ENCODE measurements at places on chromosomes 11 and 22.

DNA sequence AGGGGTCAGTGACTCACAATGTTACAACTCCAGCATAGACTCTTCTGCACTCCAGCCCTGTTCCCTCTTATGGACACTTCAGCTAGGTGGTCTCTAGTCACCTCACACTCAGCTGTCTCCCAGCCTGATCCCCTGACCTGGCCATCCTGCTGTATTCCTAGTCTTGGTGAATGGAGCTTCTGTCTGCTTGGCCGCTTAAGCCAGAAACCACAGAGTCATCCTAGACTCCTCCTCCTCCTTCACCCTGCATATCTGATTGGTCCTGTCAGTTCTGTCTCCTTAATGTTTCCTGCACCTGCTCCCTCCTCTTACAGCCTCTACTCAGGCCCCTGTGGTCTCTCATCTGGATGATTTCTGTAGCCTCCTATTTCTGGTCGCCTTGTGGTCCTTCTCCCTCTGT is 144.9 kb downstream of the HIPK3 start:
- no peak overlapping the region for H3K27ac ChIP-seq
- H3K4me3 ChIP-seq: no peak overlapping the region
- no peak for DNase-seq
- H3K36me3 ChIP-seq: no peaks in the 10 kb centered on the region

DNA sequence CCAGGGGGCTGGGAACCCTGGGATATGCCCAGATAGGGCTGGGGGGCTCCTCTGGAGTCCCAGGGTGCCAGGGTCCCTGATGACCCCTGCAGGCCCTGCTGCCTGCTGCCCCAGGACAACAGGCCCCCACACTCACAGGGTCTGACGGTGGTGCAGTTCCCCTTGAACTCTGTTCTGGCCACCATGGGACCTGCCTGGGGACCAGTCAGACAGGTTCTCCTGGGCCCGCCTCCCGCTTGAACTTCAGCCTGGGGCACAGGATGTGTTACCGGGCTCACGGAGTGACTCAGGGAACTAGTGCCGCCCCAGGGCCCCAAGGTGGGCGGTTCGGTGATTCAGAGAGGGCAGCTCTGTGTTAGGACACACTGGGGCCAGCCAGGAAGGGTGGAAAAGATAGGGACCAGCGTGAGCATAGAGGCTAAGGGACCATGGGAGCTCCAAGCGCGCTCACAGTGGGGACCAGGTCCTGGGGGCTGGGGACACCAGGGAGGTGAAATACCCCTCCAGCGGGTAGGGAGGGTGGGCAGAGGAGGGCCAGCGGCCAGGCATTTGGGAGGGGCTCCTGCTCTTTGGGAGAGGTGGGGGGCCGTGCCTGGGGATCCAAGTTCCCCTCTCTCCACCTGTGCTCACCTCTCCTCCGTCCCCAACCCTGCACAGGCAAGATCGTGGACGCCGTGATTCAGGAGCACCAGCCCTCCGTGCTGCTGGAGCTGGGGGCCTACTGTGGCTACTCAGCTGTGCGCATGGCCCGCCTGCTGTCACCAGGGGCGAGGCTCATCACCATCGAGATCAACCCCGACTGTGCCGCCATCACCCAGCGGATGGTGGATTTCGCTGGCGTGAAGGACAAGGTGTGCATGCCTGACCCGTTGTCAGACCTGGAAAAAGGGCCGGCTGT is 21.5 kb upstream of the TXNRD2 start:
- H3K27me3 ChIP-seq: no peaks in the 10 kb centered on the region
- no peak for DNase-seq
- H3K4me1 ChIP-seq: peaks cover 2% of the 10 kb centered on the region

DNA sequence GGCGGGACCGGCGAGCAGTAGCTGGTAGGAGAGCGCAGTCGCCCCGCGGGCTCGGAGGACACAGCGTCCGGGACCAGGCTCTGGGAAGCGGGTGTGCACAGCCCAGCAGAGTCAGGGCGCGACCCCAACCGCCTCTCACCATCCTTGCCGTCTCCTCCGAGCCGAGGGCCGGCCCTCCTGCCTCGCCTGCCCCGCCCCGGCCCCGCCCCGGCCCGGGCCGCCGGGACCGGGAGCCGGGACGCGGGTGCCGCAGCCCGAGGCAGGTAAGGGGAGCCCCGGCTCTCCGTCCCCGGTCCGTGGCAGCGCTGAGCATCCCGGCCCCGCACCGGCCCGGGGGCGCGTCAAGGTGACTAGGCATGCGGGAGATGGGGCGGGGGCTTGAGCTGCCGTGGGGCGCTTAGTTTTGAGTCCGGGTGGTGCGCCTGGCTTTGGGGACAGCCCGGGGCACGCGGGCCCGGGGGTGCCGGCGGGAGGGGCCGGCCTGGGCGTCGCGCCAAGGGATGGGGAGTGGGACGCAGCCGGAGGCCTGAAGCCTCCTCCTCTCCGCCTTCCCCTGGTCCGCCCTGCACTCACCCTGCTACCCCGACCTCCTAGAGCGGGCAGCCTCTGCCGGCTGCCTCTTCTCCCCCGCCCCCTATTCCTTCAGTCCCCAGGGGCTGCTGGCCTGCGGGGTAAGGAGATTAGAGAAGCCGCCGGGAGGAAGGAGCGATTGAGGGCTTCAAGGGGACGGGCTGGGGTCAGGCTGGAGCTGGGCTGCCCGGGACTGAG is at the start of gene ABCG4:
ABCG4 (plus strand) TSS at position 35 of the 768 bp plus-strand sequence. CDS start 914 bp downstream, outside the sequence.
- no peak within 1 kb of the TSS for H3K27ac ChIP-seq
- no peaks in the 10 kb centered on the region for H3K36me3 ChIP-seq
- peaks cover 4% of the 10 kb centered on the region for H3K4me1 ChIP-seq
- H3K27me3 ChIP-seq: peaks cover 67% of the 10 kb centered on the region
- peak; percentile 81 for DNase-seq

DNA sequence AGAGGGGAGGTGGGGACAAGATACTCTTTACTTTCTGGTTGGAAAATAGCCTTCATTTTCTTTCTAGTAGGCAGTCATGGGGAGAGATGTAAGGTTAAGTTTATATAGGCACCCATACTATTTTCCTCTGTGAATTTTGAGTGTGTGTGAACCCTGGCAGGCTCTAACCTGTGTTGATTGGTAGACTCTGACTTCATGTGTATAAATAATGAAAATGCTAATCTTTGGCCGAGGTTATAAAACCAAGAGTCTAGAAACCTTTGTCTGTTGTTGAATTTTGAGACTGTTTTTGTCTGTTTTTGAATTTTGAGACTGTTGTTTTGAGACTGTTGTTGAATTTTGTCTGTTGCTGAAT is 14.0 kb downstream of the TRIM44 start:
- no peak for DNase-seq
- H3K4me1 ChIP-seq: peaks cover 16% of the 10 kb centered on the region
- H3K36me3 ChIP-seq: peaks cover 9% of the 10 kb centered on the region
- no peak overlapping the region for H3K4me3 ChIP-seq
- H3K27ac ChIP-seq: no peak overlapping the region

DNA sequence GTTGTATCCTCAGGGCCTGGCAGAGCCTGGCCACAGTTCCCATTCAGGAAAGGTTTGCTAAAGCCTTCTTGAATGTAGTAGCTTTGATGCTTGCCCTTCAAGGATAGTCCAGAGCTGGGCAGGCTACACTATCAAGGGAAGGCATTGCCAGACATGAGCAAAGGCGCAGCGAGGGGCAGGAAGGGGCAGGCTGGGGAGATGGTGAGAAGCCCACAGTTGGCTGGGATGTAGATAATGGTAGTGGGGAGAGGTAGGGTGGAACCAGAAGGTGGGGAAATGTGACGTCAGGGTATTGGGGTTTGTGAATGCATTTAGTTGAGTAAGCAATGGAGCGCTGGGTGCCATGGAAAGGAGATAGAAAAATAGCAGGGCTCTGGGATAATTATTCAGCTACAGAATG is 28.6 kb downstream of the LRRC32 start:
- peak overlapping the region; percentile 69 for H3K27ac ChIP-seq
- peaks cover 2% of the 10 kb centered on the region for H3K36me3 ChIP-seq
- DNase-seq: no peak
- peaks cover 39% of the 10 kb centered on the region for H3K27me3 ChIP-seq

- peaks cover 80% of the 10 kb centered on the region for H3K36me3 ChIP-seq
- H3K4me3 ChIP-seq: peak overlapping the region; percentile 84
- H3K27ac ChIP-seq: peak overlapping the region; percentile 94
- H3K27me3 ChIP-seq: no peaks in the 10 kb centered on the region
Measured at GRCh38 chr11:60984149-60984548, 12.7 kb downstream of the CD6 start.

DNA sequence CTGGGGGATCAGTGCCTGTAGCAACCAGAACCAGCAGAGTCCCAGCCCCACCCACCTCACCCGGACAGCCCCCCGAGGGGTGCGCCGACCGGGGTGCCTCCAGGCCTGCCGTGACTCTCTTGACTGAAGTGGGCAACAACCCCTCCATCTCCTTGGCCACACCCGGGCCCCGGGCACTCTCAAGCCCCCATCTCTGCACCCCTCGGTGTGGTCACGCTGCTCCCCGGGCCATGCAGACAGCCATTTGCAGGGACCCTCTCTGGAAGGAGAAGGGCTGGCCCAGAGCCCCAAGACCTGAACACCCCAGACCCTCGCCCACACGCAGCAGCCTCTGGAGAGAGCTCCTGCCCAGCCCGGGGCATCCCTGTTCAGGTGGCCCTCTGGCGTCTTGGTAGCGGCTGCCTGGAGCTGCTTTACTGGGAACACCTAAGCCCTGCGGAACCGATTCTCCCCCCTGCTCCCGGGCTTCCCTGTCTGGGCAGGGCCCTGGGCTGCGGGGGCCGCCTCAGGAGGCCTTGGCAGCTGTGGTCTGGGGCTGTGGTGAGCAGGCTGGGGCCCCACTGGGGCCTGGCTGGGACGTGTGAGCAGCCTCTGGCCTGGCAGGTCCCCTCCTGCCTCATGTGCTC is 84.9 kb downstream of the WNT7B start:
- no peaks in the 10 kb centered on the region for H3K4me1 ChIP-seq
- H3K27me3 ChIP-seq: peaks cover 3% of the 10 kb centered on the region
- no peak for DNase-seq
- no peak overlapping the region for H3K4me3 ChIP-seq
- no peaks in the 10 kb centered on the region for H3K36me3 ChIP-seq
- H3K27ac ChIP-seq: no peak overlapping the region

DNA sequence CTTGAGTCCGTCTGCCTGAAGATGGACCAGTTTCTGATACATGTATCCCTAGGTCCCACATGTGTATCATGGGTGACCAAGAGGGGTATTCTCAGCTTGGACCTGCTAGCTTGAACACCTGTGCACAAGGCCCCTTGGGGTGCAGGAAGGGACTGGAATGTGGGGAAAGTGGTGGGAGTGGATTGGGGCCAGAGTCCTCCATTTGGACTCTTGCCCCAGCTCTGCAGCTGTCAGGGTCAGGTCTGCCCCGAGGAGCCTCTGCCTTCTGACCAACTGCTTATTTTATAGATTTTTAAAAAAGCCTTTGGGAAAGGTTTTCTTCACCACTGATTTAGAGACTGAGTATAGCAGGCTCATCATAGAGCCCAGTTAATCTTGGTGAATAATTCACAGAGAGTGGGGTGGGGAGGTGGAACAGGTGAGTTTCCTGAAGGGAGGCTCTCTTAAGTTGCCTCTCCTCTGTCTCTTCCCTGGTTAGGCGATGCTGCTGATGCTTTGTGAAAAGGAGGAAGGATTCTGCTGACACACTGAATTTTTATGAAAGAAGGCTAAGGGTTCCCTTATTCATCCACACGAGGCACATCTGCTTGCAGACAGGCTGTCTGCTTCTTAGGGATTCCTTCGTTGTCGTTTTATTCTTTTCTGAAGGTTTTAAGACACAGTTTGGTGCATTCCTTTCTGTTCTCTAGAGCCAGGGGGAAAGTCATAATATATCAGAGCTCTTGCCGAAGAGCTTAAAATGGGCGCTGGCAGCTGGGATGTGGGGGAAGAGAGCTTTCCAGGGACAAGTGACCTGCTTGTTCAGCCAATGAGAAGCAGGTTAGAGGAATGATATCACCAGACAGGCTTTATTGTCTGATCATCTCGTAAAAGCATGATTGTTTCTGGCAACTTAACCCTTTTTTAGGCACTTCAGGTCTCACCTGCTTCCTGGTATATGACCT is 19.9 kb downstream of the TRIM44 start:
- H3K4me3 ChIP-seq: no peak overlapping the region
- no peak overlapping the region for H3K27ac ChIP-seq
- peaks cover 14% of the 10 kb centered on the region for H3K4me1 ChIP-seq
- no peak for DNase-seq

GRCh38 chr22:24585461-24585860 is 7.4 kb downstream of the LRRC75B start:
- no peak overlapping the region for H3K4me3 ChIP-seq
- H3K36me3 ChIP-seq: no peaks in the 10 kb centered on the region
- no peak overlapping the region for H3K27ac ChIP-seq
- no peaks in the 10 kb centered on the region for H3K27me3 ChIP-seq
- H3K4me1 ChIP-seq: peaks cover 5% of the 10 kb centered on the region
- no peak for DNase-seq

GRCh38 chr11:64759131-64759721 is 548 bp downstream of the PYGM start:
- H3K27me3 ChIP-seq: no peaks in the 10 kb centered on the region
- no peak overlapping the region for H3K27ac ChIP-seq
- peaks cover 42% of the 10 kb centered on the region for H3K4me1 ChIP-seq
- no peak overlapping the region for H3K4me3 ChIP-seq
- peaks cover 27% of the 10 kb centered on the region for H3K36me3 ChIP-seq

- H3K4me3 ChIP-seq: no peak overlapping the region
- H3K36me3 ChIP-seq: no peaks in the 10 kb centered on the region
- H3K27ac ChIP-seq: no peak overlapping the region
- H3K4me1 ChIP-seq: no peaks in the 10 kb centered on the region
- H3K27me3 ChIP-seq: peaks cover 5% of the 10 kb centered on the region
Measured at GRCh38 chr22:17387356-17387755, 18.1 kb downstream of the CECR2 start.

GRCh38 chr11:110837603-110838002 is 125.4 kb upstream of the ARHGAP20 start:
- H3K4me1 ChIP-seq: peaks cover 10% of the 10 kb centered on the region
- H3K27ac ChIP-seq: no peak overlapping the region

DNA sequence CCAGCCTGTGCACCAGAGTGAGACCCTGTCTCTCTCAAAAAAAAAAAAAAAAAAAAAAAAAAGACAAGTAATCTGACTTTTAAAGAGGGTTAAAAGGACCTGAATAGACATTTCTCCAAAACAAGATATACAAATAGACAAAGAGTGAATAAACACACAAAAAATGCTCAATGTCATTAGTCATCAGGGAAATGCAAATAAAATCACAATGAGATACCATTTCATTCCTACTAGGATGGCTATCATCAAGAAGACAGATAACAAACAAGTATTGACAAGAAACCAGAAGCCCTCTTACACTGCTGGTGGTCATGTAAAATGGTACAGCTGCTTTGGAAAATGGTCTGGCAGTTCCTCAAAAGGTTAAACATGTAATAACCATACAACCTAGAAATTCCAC is 4.1 kb downstream of the RIC3 start:
- H3K27me3 ChIP-seq: peaks cover 24% of the 10 kb centered on the region
- no peak overlapping the region for H3K4me3 ChIP-seq
- no peak for DNase-seq
- peaks cover 6% of the 10 kb centered on the region for H3K4me1 ChIP-seq
- H3K27ac ChIP-seq: no peak overlapping the region

Measured in activated CD4-positive, alpha-beta T cell treated with anti-CD3 and anti-CD28 coated beads, Interleukin-2, amount 10 ng/mL, durations not matched to agents 24 days and 14 days (primary cell).